Endodermal cell (in vitro differentiated cells): ENCODE measurements at places on chromosomes 13 and 19. TPM values are rescaled to one million over a fixed set of nuclear protein-coding genes. Genes with fewer than 3 reads are reported as not detected.

DNA sequence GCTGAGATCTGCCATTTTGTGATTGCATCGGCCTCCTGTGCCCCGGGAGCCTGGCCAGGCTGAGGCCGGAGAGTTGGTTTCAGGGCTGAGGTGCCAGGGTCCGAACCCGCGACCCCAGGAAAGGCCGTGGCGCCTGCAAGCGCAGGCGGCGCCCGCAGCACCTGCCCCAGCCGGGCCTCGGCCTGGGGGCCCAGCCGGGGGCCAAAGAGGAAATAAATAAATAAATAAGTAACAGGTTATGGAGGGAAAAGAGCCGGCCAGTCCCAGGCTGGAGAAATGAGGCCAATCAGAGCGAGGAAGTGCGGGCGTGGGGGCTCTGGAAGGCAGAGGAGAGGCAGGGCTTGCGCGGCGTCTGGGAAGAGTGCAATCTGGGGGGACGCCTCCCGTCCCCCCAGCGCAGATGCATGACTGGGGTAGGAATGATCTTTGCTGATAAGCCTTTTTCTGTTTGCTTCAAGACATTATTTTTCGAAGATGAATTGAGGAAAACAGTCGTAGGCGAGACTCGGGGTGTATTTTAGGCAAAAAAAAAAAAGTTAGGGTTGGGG lies 145.6 kb upstream of the ZNF536 start:
- DNase-seq = peak; percentile 68

- DNase-seq = no peak
Observed at GRCh38 chr13:96532804-96533203, 442.9 kb downstream of the HS6ST3 start.

CLIP3 gene
- total RNA-seq = 11.8 and 12.6 TPM in 2 replicates

- DNase-seq = peak; percentile 95
Observed at GRCh38 chr19:18097217-18097992, at the start of gene MAST3. Gene MAST3 (plus strand): TSS chr19:18097778. CDS start chr19:18097793, 15 bp downstream.

GYS1 gene
- total RNA-seq = 63.5 to 196 TPM (median 72.8 TPM) in 3 replicates

DNA sequence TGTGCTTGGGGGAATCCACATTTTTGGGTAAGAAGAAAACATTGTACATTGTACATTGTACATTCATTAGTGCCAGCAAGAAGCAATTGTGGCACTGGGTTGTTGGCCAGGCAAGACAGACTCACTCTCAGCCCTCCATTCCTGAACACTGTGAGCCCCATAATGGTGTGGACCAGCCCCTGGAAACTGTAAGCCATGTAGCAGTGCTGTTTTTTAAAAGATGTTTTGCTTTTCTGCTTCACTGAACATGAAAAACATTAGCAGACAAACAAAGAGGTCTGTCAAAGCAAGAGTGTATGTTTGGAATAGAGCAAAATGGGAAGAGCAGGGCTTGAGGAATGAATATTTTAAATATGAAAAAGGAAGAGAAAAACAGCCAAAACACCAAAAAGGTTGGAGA lies 39.1 kb upstream of the IL17D start:
- no peak for DNase-seq

DNA sequence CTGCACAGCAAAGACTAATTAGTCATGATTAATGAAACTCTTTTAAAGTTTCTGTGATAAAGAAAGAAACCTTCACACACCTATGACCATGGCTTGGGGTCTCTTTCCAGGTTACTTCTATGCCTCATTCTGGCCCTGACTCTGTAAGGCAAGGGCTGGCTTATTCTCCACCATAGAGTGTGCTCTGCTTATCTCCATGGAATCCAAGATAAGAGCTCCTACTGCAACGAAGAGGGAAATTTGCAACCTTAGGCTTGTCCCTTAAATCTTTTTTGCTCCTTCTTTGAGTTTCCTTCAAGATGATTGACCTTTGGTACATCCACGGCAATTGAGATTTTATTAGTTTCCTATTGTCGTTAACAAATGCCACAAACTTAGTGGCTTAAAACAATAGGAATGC lies 239.9 kb downstream of the SPRY2 start:
- DNase-seq = no peak

GRCh38 chr13:89214185-89214584 lies 1543.0 kb downstream of the SLITRK5 start:
- no peak for DNase-seq

AMH gene
- 11.0 to 22.7 TPM (median 20.5 TPM) in 3 replicates for total RNA-seq

GRCh38 chr19:30685426-30686000 lies 313.3 kb downstream of the ZNF536 start:
- DNase-seq = no peak

PRODH2 gene
- 1.2 to 1.6 TPM (median 1.5 TPM) in 3 replicates for total RNA-seq

NANOS2 gene
- not detected in 2 replicates for total RNA-seq

GRCh38 chr19:10521461-10522171 lies 4.4 kb upstream of the S1PR5 start:
- DNase-seq = peak; percentile 65

FARP1 gene
- 237 to 280 TPM (median 276 TPM) in 3 replicates for total RNA-seq

CEBPA gene
- total RNA-seq = 1.8 to 4.1 TPM (median 2.3 TPM) in 3 replicates

UBE2L5 gene
- not detected in 3 replicates for total RNA-seq

DNA sequence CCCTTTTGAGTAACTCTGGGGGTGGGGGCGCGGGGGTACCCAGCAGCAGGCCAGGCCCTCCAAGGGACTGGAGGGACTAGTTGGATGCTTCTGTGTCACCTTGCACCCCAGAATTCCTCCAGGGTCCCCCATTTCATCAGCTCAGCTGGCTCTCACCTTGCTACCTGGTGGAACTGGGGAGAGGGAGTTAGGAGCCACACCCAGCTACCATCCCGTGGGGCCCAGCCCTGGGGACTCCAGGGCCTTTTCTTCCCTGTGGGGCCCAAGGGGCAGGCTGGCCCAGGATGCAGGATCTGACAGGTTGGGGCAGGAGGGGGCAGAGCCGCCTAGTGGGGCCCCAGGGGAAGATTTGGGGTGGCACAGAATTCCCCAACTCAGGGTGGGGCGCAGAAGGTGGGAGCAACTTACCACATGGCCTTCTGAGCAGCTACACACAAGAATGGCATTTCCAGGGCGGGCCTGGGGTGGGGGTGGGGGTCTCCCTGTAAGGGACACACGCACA lies 32.8 kb upstream of the NANOS3 start:
- no peak for DNase-seq

DNA sequence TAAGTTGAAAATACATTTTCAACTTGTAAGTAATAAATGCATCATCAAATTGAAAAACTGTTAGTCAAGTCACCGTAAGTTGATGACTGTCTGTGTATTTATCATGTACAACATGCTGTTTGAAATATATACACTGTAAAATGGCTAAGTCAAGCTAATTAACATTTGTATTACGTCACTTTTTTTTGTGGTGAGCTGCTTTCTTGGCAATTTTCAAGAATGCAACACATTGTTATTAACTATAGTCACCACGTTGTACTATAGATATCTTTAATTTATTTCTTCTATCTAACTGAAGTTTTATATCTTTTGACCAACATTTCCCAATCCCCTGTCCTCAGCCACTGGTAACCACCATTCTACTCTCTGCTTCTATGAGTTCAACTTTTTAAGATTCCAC lies 57.0 kb downstream of the RBM26 start:
- no peak for DNase-seq

DNA sequence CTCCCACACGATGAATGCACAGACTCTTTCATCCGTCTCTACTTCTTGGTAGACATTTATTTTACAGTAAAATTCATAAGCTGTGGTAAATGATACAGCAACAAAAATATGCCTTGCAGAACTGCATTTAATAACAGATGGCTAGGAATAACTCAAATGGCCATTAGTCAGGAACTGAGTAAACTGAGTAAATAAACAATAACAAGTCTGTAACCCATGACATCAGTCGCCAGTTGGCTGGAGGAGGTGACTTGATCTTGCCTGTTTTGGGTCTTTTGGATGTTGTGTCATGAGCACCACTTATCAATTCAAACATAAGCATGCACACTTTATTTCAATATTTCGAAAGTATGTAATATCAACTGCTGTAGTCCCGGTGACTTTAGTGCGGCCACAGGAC lies 632.6 kb upstream of the ARGLU1 start:
- DNase-seq = no peak

GRCh38 chr19:42345191-42345812 lies 19.9 kb downstream of the MEGF8 start:
- no peak for DNase-seq

- no peak for DNase-seq
Observed at GRCh38 chr13:67231289-67232000, 1.3 kb upstream of the PCDH9 start.

- no peak for DNase-seq
Observed at GRCh38 chr19:47370045-47370611, 21.0 kb downstream of the DHX34 start.

ANKLE1 gene
- 6.4 and 9.9 TPM in 2 replicates for total RNA-seq

LIN7B gene
- total RNA-seq = 14.9 to 16.7 TPM (median 15.0 TPM) in 3 replicates

PCSK4 gene
- 31.6 to 33.4 TPM (median 33.1 TPM) in 3 replicates for total RNA-seq

GRCh38 chr13:37495046-37495445 lies 103.5 kb downstream of the POSTN start:
- DNase-seq = no peak

DNA sequence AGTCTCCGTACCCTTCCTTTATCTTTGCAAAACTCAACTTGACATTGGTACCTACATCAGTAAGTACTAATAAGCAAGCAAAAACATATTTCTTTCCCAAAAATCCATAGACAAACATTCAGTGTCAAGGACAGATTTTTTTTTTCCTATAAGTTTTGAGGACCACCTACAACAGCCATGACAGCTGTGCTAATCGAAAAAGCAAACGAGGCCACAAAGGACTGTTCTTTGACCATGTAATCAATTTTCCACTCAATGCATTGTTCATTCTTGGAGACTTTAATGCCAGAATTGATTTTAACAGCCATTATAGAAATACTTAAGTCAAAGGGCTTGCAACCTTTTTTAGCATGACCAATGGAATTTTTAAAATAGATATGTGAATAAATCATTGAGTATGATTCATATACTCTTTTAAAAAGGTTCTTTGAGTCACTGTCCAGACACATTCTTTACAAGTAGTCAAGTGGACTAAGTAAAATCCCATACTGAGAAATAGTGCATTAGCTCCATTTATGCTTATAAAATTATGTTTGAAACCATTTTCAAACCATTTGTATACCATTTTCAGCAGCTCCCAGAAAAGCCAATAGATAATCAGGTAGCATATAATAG lies 323.9 kb downstream of the MZT1 start:
- DNase-seq = no peak

PLD3 gene
- total RNA-seq = 240 to 260 TPM (median 254 TPM) in 3 replicates

ERVK3-1 gene
- total RNA-seq = 13.5 to 29.9 TPM (median 28.0 TPM) in 3 replicates

KIR2DL1 gene
- not detected in 3 replicates for total RNA-seq

- no peak for DNase-seq
Observed at GRCh38 chr19:46125447-46125846, 959 bp upstream of the IGFL3 start.

DNA sequence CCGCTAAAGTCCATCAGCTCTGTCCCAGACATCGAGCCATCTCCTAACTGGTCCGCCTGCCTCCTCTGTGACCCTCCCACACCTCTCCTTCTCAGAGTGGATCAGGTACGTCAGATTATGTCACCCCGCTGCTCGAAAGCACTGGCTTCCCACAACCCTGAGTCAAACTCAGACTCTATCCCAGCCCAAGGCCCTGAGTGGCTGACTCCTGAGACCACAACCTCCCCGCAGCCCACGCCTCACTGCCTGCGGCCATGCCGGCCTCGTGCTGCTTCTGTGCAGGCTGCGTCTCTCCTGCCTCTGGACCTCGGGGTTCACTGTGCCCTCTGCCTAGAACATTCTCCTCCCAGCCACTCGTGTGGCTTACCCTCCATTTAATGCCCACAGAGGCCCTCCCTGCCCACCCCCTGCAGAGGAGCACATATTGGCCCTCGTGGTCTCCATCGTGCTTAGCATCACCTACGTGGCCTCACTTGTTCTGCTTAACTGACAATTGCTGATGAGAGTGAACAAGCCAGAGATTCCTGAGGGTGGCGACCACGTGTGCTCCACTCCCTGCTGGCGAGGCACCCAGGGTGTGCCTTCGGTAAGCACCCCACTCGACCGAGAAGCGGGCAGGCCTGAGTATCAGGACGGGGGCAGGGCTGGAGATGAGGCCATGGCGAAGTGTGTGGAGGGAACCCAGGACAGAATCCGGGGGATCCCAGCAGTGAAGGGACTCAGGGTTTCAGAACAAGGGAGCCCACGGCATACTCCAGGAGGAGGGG lies 13.5 kb upstream of the FKRP start:
- no peak for DNase-seq

- DNase-seq = no peak
Observed at GRCh38 chr13:36192166-36192565, 22.2 kb downstream of the SOHLH2 start.

DNA sequence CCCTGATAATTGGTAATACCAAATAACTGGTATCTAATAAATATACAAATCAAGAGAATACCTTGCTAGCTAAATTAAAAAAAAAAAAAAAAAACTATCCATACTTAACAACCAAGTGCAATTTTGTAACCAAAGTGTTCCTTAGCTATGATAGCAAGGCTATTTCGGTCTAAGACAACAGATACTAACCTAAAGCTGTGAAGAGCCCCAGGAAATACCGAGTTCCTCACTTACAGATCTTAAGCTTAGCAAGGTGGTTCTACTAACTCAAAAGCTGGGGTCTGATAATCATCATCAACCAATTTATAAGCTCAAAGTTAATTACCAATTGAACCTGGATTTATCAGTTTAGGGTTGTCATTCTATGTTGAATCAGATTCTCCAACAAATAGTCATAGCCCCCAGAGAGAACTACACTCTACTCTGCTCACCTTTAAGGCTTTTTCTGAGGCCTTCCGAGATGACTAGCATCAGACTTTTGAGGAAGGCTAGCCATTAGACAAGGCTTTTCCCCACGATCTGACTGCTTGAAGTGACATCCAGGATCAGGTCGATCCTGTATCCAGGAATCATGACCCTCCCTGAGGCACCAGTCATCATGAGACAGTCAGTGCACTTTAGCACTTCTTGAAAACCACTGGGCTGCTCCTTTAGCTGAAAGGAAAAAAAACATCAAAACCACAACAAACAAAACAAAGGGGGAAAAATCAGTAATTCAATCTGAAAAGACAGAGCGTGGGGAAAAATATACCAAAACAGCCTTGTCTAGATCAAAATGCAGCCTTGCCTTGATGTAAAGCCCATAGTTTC lies 31.9 kb downstream of the INTS6 start:
- no peak for DNase-seq

EFNA2 gene
- 27.2 and 30.7 TPM in 2 replicates for total RNA-seq

ATP5F1D gene
- 135 to 162 TPM (median 159 TPM) in 3 replicates for total RNA-seq

GRCh38 chr19:9792206-9793070 lies 23.9 kb upstream of the ZNF846 start:
- DNase-seq = peak; percentile 100

KCNJ14 gene
- 0.99 and 1.1 TPM in 2 replicates for total RNA-seq

- peak; percentile 76 for DNase-seq
Observed at GRCh38 chr19:41327576-41328156, 17.7 kb downstream of the CCDC97 start.

SLC7A9 gene
- 0.38 TPM in 1 of 3 replicates, not detected in the others for total RNA-seq

DNA sequence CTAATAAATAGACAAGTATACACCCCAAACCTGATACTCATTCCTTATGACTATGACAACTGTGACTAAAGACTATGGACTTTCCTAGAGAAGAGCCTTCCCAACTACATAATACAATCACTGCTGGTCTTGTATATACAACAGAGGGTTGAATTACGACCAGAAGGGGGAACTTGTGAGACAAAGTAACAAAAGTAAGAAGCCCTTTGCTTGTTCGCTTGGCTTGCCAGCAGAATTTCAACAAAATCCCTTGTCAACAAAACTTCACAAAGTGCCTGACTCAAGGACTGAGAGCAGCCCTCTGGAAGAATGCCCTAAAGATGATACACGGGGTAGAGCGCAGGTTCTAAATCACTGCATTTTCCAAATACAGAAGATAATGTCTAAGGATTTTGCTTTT lies 99.4 kb downstream of the WASF3 start:
- DNase-seq = no peak
